CD4-positive, alpha-beta T cell treated with Interleukin-4 for 4 hours (primary cell): ENCODE measurements at places on chromosomes 6 and 20.

DNA sequence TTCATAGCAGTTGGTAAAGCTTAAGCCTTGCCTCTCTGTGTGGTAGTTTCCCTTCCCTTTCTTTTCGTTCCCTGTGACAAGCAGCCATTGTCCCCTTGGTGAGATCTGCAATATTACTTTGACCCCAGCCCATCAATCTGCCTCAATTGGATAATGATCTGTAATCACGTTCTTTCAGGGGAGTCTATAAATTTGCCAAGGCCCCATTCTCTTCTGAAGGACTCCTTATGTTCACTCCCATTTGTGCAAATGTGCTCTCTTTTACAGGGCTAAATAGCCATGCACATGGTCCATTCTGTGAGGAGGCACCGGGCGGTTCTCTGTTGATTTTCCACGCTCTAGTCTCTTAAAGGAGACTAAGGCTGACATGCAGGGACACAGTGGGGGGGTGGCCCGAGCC, 660.4 kb upstream of the SLC35B3 start:
- DNase-seq = no peak

DNA sequence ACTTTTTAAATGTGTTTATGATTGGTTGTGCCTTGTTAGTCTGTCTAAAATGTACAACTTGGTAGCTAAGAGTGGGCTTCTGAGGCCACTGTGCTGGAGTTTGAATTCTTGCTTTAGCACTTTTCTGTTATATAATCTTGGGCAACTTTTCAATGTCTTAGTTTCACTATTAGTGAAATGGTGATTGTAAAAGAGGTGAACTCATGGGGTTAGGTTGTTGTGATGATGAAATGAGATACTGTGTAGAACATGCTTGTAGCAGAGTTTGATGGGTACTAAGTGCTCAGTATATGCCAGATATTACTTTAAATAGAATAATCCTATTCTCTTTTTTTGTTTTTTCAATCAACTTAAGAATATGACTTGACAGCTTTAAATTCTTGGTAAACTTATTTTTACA, 624.7 kb downstream of the CD109 start:
- DNase-seq = no peak

GRCh38 chr6:168242111-168242939, 77.3 kb downstream of the DACT2 start:
- DNase-seq = no peak

GRCh38 chr6:134031696-134032255, 20.6 kb downstream of the SLC2A12 start:
- no peak for DNase-seq

- no peak for DNase-seq
Measured at GRCh38 chr20:33840160-33840559, 29.0 kb downstream of the CHMP4B start.

DNA sequence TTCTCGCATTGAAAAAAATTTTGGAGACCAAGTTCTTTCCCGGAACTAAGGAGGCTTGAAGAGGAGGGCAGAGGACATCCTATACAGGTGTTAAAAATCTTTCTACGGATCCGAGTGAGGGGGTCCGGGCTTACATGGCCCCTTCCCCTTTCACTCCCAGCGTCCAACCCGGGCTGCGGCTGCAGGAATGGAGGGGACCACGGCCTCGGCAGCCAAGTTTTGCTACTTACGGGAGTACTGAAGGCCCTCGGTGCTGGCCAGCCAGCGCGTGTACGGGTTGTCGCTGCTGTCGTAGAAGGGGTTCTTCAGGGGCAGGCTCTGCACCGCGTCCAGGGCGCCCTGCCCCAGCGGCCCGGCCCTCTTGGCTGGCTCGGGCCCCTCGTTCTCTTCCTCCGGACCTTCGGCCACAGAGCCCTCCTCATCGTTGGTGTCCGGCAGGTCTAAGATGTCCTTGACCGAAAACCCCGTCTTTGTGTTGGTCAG, 642 bp downstream of the NKX2-2 start:
- DNase-seq = no peak

DNA sequence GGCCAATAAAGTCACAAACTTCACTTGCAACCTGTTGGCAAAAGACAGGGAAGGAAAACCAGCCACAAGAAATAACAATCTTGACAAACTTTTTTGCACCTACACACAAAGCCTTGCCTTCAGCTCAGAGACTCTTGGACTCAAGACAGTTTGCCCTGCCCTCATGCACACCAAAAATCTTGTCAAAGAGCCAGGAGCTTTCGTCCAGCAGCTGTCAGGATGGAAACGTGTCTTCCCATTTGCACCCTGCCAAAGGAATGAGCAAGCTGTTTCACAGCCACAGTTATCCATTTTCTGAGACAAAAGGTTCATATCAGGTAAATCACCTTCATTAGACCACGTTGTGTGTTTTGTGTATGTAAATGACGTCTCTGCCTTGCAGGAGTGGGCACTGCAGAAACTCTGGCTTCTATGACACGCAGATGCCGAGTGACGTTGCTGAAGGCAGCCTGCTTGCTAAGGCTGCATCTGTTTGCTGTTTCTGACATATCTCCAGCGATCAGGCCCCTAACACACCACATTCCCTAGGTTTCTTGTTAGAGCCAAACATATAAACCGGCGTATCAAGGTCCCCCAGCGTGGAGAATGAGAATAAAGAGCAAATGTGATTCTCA, 193.4 kb downstream of the SYNDIG1 start:
- no peak for DNase-seq

GRCh38 chr6:148611213-148611612, 135.6 kb upstream of the UST start:
- DNase-seq = no peak

DNA sequence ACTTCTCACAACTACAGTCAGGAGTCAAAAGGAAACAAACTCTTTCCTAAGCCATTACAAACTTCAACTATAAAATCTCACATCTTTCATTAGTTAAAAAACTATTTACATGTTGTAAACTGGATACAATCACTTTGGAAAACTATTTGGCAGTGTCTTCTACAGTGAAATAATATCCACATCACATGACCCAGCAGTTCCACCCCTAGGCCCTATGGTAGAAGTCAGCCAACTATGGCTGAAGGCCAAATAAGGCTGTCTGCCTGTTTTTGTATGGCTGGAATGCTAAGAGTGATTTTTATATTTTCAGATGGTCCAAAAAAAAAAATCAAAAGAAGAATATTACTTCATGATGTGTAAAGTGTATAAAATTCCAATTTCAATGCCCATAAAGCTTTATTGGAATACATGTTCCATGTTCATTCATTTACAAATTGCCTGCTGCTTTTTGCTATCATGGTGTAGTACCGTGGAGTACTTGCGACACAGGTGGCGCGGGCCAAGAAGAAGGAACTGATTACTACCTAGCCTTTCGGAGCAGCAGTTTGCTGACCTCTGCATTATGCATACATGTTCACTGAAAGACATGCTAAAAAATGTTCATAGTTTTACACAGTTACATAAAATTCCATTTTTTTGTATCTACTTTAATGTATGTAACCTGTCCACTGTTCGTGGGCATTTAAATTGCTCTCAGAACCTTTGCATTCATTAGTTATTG, 129.0 kb downstream of the KIF16B start:
- no peak for DNase-seq

DNA sequence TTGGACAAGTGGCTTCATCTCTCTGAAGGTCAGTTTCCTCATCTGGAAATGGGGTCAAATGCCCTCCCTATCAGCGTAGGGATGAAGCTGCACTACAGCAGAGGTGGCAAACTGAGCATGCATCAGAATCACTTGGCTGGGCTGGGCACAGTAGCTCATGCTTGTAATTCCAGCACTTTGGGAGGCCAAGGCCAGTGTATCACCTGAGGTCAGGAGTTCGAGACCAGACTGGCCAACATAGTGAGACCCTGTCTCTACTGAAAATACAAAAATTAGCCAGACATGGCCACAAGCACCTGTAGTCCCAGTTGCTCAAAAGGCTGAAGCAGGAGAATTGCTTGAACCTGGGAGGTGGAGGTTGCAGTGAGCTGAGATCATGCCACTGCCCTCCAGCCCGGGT, 6.7 kb upstream of the MMP9 start:
- DNase-seq = no peak

DNA sequence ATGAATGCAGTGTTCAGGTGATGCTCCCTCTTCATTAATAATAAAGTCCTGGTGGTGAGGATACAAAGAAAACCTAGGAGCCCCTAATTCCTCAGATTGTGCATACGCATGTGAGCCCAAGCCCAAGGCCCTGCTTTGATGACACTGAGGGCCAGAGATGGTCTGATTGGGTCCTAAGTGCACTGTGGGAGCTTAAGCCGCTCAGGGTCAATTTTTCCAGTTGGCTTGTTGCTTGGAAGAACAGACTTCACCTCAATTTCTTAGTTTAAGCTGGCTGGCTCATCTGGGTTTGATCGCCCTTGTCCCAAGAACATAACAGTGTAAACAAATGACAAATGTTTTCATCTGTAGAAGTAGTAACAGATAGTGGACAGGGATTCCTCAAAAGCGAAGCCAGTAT, 41.4 kb downstream of the INSM1 start:
- no peak for DNase-seq

GRCh38 chr6:48101290-48101689, 9.7 kb downstream of the PTCHD4 start:
- no peak for DNase-seq

DNA sequence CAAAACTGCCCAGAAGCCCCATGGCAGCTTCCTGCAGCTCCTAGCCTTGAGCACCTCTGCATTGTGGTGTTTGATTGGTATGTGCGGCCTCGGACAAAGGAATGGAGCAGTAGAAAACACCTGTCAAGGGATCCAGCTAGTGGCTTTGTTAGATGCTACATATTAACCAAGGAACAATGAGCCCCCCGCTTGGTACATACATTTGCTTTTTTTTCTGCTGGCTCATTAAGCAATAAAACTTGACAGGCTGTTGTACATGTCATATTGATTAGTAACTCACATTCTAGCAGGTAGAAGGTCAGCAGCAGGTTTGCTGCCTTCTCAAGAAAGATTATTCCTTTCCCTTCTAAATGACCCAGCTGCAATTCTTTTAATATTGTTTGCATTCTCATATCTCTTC, 937 bp downstream of the SPACA1 start:
- DNase-seq = no peak

GRCh38 chr20:62252342-62252966, 14.1 kb downstream of the OSBPL2 start:
- no peak for DNase-seq

DNA sequence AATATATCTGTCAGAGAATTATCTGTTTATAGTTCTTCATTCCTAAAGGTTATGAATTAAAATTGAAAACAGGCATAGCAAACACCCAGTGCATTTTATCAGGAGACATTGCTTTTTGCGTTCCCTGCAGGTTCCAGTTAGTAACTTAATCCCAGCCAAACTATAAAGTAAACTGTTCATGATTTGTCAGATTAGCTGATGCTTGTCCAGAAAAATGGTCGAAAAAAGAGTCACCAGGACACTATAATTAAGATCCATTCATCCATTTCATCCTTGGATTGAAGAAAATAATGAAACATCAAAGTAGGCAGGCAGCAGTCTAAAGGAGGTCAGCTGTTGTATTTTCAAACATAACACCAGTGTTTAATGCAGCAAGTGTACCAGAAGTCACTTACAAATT, 75.9 kb downstream of the EPHA7 start:
- DNase-seq = no peak

- DNase-seq = no peak
Measured at GRCh38 chr6:123940551-123940950, 136.9 kb downstream of the NKAIN2 start.

- DNase-seq = no peak
Measured at GRCh38 chr20:47276851-47277534, 79.5 kb downstream of the ZMYND8 start.

GRCh38 chr20:35451295-35451694, 4.1 kb upstream of the CEP250 start:
- DNase-seq = no peak

DNA sequence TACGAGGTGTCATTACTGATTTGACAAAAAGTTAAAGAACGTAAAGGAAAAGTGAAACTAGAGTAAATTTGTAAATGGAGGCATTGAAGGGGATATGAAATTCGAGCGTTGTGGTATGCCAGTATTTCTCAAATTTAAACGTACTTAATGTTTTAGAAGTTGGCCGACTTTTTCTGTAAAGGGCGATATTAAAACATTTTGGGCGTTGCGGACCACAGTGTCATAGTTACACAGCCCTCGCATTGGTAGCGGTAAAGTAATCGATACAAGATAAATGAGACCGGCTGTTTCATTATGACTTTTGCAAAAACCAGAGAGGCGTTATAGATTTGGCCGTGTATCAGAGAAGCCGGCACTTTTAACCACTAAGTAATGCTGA, 39.6 kb downstream of the OR2B2 start:
- no peak for DNase-seq

GRCh38 chr6:28537509-28538140, 11.9 kb downstream of the GPX5 start:
- DNase-seq = no peak

DNA sequence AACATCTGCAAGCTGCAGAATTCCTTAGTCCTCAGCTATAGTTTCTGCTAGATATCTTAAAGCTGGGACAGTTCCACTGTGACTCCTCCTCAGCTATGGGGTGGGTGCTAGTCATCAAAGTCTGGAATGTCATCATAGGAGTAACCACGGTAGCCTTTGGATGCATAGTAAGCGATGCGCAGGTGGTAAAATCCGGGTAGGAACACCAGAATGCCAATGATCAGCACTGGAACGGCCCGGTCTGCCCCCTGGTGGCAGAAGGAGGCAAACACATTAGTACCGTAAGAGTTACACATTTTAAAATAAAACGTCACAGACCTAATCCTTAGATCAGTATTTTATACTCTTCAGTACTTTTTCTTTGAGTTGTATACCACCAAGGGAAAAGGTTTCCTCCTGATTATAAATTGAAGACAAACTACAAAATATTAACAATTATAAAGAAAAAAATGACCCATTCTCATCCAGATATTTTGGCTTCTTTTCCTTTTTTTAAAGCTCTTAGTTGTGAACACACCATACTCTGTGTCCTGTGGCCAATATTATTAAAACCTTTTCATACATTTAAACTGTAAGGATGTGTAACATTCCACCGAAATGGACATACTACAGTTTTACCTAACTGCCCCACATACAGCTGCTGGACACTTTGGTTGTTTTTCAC, 18.9 kb downstream of the PCNA start:
- peak; percentile 73 for DNase-seq

DNA sequence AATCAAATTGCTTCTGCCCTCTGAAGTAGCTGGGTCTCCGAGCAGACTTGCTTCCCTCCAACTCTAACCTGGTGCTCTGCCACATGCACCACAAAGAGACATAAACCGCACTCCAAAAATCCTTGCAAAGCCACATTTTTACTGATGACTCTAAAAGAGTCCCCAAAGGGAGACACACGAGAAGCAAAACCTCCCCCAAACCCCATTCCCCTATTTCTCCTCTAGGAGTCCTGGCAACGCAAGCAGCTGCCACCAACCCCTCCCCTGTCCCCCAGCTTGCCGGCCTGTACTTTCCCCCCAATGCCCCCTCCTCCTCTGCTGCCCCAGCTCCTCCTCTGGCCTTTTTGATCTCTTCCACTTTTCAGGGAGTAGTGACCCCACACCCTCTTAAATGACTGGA, 180.1 kb upstream of the ARID1B start:
- no peak for DNase-seq

DNA sequence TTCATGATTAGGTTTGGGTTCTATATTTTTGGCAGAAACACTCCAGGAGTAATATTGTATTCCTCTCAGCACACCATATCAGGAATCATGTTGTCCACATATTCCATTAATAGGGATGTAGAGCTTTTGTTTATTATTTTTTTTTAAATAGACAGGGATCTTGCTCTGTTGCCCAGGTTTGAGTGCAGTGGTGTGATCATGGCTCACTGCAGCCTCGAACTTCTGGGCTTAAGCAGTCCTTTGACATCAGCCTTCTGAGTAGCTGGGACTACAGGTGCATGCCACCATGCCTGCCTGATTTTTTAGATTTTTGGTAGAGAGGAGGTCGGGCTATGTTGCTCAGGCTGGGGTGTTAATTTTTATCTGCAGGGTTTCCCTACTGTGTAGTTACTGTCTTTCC, 12.0 kb downstream of the SCAF8 start:
- DNase-seq = no peak
